ENCODE measurements at places on chromosomes 3 and 15. TPM values are rescaled to one million over a fixed set of nuclear protein-coding genes. Genes with fewer than 3 reads are reported as not detected.

Gene PLA2G4B
- 9.0 TPM for total RNA-seq

- H3K27me3 ChIP-seq = no peaks in the 10 kb centered on the region
- H3K4me1 ChIP-seq = no peaks in the 10 kb centered on the region
- no peak overlapping the region for H3K27ac ChIP-seq
- peaks cover 27% of the 10 kb centered on the region for H3K36me3 ChIP-seq
- H3K4me3 ChIP-seq = no peak overlapping the region
Observed at GRCh38 chr3:15581471-15582394, 19.6 kb downstream of the HACL1 start.

DNA sequence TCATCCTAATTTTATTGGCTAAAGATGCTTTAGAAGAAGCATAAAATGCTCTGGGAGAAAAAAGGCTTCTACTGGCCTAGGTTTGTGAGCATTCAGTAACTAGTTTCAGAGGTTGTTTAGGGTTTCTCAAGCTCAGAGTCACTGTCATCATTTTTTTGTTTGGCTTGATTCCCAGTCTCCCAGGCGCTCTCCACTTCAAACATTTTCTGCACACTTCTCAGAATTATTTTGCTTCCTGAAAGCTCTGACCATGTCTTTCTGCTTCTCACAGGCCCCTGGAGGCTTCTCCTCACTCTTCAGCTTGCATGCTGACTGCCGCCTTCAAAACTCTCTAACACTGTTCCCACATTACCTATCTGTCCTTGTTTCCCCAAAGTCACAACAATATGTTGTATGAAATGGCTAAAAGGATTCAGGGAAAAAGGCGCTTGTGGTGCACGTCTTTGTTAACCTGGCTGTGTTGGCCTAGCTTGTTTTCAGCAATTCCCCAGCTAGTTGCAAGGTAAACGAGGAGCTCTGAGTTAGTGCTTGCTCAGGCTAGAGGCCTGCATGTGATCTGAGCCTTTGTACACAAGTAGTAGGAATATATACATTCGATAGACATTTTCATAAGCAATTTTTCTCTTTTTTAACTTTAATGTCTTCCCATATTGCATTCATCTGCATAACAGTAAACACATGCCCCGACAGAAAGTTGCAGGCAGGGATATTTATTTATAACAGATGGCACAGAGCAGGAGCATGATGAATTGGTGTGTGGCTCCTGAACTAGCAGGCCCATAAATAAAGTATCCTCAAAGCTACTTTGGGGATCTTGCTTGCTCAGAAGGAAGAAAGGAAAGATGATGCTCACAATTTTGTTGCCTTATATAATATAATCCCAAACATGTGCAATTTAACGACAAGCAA, 129.2 kb upstream of the DPH6 start:
- H3K36me3 ChIP-seq = no peaks in the 10 kb centered on the region
- H3K27ac ChIP-seq = no peak overlapping the region
- no peaks in the 10 kb centered on the region for H3K27me3 ChIP-seq
- H3K4me1 ChIP-seq = peaks cover 11% of the 10 kb centered on the region
- DNase-seq = no peak

DNA sequence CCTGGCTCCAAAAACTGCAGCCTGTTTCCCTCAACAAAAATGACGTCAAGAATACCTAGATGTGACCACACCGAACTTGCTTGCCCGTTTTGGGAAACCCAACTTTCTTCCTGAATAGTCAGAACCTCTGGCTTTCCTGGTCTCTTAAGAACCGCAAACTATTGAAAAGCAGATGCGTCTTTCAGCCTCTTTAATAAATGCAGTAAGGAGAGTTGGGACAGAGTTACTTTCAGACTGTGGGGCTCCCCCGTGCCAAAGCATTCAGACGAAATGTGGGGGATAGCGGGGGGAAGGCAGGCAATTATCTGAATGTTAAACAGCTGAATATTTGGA, 1.2 kb upstream of the PROK2 start:
- H3K4me3 ChIP-seq = no peak overlapping the region
- DNase-seq = no peak
- H3K36me3 ChIP-seq = no peaks in the 10 kb centered on the region
- H3K27ac ChIP-seq = no peak overlapping the region

GRCh38 chr3:148971401-148972163, 19.8 kb upstream of the GYG1 start:
- H3K4me1 ChIP-seq = peaks cover 2% of the 10 kb centered on the region
- no peak overlapping the region for H3K4me3 ChIP-seq
- no peak for DNase-seq
- H3K36me3 ChIP-seq = no peaks in the 10 kb centered on the region
- no peaks in the 10 kb centered on the region for H3K27me3 ChIP-seq
- H3K27ac ChIP-seq = no peak overlapping the region

All from activated naive CD4-positive, alpha-beta T cell treated with anti-CD3 and anti-CD28 coated beads for 36 hours (primary cell).